ENCODE measurements at places on chromosomes 5 and 9.

DNA sequence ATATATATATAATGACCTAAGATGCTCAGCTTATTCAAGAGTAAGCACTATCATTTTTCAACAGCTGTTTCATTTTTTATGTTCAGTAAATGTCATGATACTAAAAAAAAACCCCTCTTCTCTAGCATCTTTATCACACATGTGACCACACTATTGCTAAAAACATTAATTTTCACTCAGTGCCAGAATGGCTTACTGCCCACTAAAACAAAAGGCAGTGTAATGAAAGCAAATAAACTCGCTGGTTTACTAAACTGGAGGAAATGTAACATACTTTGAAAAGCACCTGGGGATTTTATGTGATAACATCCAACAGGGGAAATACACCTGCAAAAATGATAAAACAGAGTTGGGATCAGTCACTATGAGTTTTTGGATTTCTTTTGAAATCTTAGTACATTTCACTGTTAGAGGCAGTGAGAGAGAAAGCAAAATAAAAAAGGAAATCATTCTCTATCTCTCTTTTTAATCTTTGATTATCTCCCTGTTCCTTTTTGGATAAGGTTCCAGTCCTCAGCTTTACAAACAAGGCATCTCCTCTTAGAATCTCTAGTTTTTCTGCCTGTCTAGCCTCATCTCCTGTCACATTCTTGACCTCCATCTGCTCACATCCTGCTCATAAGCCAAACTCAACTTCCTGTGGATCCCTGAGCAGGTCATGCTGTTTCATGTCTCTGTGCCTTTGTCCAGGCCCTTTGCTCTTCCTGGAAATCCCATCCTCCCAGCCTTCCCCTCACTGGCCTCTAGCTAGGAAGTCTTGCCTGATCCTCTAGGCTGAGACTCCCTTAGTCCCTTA is 338.0 kb downstream of the MAN2A1 start:
- no peak for DNase-seq

GRCh38 chr9:2234371-2234893 is 219.3 kb downstream of the SMARCA2 start:
- DNase-seq: no peak

DNA sequence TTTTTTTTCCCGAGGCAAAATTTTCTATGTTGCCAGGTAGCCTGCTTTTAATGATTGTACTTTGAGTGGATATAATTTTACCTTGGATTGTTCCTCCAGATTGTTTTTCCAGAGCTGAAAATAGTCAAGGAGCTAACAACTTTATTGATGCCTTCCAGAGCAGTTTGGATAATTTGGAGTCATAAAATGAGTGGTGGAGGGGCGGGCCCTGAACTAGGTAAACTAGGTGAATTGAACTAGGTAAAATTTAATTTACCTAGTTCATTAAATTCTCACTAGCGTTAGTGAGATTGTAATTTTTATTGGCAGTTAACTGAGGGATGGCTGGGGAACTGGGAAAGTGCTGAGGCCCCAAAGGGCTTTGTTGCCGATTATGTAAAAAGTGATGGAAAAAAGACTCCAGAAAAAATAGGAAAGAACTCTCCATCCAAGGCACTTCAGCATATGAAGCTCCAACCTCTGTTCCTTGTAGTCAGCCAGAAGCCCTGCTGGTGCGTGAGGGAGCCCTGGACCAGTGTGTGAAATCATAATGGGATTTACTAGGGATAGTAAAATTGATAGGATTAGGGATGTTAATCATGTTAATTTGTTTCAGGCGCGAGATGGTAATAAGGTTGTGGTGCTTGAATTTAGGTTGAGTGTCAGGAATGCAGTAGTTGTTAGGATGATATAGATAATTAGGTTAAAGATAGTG is 1.7 kb downstream of the DNAJC25 start:
- DNase-seq: no peak

DNA sequence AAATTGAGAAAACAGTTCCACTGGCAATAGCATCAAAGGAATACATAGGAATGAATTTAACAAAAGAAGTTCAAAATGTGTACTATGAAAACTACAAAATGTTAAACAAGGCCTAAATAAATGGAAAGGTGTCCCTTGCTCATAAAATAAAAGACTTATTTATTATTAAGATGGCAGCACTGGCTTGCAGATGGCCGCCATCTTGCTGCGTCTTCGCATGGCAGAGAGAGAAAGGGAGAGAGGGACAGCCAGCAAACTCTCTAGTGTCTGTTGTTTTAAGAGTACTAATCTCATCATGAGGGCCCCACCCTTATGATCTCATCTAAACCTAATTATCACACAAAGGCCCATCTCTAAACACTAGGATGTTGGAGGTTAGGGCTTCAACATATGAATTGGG is 47.1 kb downstream of the ABLIM3 start:
- DNase-seq: no peak

GRCh38 chr5:158544388-158545339 is 555.1 kb downstream of the EBF1 start:
- no peak for DNase-seq

DNA sequence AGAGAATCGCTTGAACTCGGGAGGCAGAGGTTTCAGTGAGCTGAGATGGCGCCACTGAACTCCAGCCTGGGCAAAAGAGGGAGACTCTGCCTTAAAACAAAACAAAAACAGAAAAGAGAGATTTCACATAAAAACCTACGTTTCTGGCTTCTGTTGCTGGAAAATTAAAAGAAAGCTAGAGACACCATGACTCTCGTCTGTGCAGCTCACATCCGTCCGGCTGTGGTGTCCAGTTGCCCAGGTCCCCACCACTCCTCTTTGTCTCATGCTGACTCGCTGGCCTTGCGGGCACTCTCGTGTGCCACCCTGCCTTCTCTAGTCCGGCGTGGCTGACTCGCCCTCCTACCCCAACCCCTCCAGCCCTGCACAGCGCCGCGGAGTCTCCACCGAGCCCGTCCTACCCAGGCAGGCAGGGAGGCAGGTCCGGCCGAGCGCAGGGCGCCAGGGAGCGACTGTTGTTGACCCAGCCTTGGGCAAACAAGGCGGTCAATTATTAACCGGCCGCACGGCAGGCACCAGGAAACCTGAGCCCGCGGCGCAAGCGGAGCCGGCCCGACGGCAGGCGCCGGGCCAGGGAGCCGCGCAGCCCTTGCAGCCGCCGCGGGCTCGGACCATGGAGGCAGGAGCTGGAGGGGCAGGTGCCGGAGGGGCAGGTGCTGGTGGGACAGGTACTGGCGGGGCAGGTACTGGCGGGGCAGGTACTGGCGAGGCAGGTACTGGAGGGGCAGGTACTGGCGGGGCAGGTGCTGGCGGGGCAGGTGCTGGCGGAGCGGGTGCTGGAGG is at the start of gene PRRT1B:
PRRT1B (plus strand) TSS at position 521 of the 783 bp plus-strand sequence; CDS start at position 614, 93 bp downstream.
- DNase-seq: no peak

GRCh38 chr9:107631788-107632187 is 142.2 kb upstream of the KLF4 start:
- DNase-seq: no peak

GRCh38 chr5:67353500-67354450 is 157.2 kb upstream of the CD180 start:
- DNase-seq: no peak

GRCh38 chr5:84149094-84149493 is 235.6 kb downstream of the EDIL3 start:
- no peak for DNase-seq

DNA sequence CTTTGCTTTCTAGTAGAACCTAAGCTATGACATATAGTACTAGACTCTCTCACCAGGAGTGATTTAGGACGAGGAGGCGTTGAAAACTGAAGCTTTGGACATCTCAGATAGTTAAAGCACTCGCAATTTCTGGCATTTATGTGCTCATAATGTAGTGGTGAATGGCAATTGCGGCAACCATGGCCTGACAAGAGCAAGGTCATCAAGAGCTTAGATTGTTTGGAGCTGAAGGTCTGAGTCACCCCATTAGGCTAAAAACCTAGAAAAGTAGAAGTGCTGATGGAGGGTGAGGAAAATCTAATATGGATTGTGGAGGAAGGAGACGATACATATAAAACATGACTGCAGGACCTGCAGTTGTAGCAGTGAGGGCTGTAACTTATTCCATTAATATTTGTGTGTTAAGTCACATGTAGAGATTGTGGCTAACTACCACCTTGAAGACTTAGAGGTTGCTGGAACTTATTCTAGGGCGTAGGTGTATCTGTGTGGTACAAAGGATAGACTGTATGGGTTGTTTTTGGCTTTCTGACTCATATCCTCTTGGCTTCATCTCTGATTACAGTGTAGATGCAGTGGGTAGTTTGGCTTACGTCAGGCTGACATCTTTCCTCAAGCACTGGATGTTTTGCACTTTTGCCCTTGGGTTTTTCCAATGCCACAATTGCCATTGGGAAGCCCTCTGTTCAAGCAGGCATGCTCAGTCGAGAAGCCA is 138.9 kb upstream of the CDKN2B start:
- no peak for DNase-seq

- DNase-seq: peak; percentile 24
Measured at GRCh38 chr5:1140171-1140817, 28.4 kb upstream of the SLC12A7 start.

DNA sequence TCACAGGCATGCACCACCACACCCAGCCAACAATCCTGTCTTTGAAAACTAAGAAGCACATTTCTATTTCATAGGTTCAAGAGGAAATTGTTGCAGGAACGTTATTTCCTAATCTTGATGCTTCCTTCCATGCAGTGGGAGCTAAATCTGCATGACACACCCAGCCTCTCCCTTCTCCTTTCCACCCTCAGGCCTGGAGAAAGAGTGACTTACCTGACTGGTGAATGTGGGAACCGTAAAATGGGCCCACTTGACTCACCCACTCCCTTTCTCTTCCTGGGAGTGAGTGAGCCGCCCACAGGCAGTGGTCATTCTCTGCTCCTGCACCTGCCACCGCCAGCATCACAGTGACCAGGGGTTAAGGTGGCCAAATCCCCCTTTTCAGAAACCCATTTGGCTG is 78.2 kb downstream of the C9orf50 start:
- DNase-seq: no peak

- no peak for DNase-seq
Measured at GRCh38 chr9:5764130-5764868, 68.6 kb downstream of the ERMP1 start.

- DNase-seq: no peak
Measured at GRCh38 chr5:102930244-102930643, 175.1 kb downstream of the PAM start.

- no peak for DNase-seq
Measured at GRCh38 chr5:117488976-117489500, 914.4 kb upstream of the SEMA6A start.

- DNase-seq: no peak
Measured at GRCh38 chr5:93590493-93590892, 7.5 kb downstream of the NR2F1 start.

DNA sequence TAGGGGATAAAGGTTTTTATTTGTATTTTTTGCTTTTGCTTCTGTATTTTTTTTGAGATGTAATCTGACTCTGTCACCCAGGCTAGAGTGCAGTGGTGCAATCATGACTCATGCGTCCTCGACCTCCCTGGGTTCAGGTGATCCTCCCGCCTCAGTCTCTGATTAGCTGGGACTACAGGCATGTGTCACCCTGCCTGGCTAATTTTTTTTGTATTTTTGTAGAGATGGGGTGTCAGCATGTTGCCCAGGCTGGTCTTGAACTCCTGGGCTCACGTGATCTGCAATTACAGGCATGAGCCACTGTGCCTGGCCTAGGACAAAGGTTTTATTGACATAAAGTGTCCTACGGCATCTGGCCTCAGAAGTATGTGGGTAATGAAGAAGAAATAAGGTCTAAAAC is 297.1 kb upstream of the C9orf72 start:
- DNase-seq: no peak

DNA sequence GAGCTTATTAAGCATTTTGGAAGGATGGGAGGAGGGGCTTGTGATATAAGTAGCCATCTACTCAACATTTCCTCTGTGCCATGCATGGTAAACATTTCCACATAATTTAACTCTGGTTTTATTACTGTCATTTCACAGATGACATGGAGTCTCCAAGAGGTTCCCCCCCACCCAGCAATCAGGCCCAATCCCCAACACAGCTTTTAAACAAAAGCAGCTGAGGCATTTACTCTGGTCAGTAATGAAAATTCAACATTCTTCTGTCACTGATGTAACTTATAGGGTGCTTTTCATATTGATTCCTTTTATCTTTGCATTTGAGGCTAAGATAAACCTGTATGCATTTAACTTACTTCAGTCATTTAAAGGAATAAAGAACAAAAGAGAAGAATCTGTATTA is 128.1 kb downstream of the COL23A1 start:
- no peak for DNase-seq

DNA sequence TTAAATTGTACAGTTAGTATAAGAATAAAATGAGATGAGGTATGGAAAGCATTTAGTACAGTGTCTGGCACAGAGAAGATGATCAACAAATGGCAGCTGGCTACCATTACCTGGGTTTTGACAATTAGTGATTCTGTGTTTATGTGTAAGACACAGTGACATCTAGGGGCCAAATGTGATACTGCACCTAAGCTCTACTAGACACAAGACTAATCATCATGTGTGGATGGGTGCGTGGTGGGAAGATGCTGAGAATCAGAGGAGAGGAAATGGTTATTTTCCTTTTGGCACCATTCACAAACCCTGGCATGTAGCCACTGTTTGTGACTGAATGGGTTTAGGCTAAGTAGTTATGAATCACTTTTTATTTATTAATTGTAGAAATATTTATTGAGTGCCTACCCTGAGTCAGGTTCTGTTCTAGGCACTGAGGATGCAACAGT is 109.8 kb upstream of the TBC1D2 start:
- no peak for DNase-seq

DNA sequence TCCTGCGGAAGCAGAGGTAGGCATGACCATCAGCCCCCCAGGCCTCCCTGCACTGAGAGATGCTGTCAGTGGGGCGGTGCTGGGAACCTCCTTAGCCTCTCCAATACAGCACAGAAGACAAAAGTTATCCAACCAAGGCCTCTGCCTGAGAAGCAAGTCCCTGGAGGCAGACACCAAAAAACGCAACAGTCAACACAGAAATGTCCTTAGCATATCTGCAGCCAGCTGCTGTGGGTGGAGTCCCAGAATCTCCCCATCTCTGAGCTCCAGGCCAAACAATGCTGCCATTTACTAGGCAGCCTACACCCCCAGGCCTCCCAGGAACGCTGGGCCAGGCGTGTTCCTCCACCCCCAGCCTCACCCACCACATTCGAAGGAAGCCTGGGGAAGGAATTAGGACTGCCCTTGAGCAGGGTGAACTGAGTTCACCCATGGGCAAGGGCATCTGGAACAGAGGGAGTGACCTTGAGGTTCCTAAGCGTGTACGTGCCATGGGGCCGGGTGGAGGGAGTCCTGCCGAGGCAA is 43.7 kb downstream of the STK10 start:
- no peak for DNase-seq

- no peak for DNase-seq
Measured at GRCh38 chr5:138949988-138950387, 74.9 kb upstream of the LRRTM2 start.

- no peak for DNase-seq
Measured at GRCh38 chr5:133996683-133997252, 8.0 kb downstream of the VDAC1 start.

- no peak for DNase-seq
Measured at GRCh38 chr5:116651653-116652052, 77.0 kb upstream of the SEMA6A start.

GRCh38 chr5:172414531-172415361 is 39.6 kb downstream of the SH3PXD2B start:
- no peak for DNase-seq
